ENCODE measurements at places on chromosomes 3 and 15.
A peak's percentile ranks its signal among the peaks of the same experiment; 100 is the strongest.

GRCh38 chr3:155233213-155233612 is 60.3 kb downstream of the STRIT1 start:
- peak; percentile 33 for DNase-seq

DNA sequence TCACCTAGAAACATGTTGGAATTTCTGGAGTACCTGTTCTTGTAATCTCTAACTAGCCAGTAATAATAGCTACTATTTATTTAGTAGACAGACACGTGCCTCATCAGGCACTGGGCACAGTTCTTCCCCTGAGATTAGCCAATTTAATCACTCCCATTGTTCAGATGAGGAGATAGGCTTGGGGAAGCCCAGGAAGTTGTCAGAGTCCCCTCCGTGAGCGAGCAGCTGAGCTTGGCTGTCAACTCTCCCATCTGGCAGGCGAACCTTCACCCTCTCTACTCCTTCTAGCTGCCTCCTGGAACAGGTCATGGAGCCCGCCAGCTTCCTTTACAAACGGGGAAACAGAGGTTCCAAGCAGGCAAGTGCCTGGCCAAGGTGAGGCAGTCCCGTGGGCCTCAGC is 31.1 kb upstream of the FGD5 start:
- DNase-seq: no peak

DNA sequence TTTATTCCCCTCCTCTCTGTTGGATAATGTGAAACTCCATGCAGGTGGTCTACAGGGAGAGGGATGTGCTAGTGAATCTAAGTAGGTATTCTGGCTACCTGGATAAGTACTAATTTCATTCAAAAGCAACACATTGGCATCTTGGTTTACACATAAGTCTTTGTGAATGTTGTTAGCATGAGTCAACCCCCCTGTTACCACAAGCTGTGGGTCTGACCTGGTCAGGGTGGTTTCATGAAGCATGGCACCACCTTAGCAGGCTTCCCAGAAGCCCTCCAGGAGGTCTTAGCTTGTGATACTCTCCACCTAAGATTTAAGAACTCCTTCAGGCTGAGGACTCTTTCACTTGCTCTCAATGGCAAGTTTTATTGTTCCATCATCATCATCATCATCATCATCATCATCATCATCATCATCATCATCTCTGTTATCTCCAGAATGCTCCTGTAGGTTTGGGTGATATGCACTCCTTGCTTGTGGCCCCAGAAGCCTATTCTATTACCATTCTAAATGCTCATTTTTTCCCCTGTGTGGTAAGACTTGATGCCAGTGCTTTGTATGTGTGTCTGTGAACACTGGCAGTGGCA is 62.8 kb downstream of the EPHB1 start:
- DNase-seq: no peak

DNA sequence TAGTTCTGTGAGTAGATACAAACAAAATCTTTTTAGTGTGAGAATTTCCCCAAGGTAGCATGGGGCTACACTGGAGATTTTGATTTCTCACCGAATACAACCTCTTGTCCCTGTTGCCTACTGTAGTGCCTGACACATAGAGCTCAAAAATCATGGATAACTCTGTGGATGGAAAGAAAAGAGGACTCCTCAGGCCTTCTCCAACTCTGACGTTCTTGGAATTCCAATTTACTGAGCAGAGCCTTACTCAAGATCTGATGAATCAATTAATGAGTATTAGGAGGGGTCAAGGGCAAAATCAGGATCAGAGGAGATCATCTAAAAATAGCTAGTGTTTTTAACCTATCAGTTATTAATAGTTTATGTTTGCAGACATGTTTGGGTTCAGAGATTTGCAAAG is 46.7 kb upstream of the PYDC2 start:
- no peak for DNase-seq

GRCh38 chr3:129068291-129068886 is 7.8 kb downstream of the GP9 start:
- DNase-seq: no peak

DNA sequence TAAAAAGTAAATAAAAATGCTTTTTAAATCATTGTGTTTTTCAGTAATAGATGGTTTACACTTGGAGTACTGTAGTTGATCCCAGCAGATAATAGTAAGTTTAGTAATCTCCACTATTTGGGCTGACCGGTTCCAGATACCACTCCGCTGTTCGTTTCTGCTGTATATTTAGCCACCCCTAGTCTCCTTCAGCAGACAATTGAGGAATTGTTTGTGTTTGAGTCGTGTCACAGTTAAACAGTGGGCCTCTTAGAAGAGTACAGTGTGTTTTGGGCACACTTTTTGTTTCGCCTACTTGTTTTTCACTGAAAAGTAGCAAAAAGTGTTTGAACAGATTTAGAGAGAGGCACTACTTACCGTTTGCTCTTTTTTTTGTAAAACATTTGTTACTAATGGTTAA is 33.2 kb downstream of the PAK2 start:
- no peak for DNase-seq

DNA sequence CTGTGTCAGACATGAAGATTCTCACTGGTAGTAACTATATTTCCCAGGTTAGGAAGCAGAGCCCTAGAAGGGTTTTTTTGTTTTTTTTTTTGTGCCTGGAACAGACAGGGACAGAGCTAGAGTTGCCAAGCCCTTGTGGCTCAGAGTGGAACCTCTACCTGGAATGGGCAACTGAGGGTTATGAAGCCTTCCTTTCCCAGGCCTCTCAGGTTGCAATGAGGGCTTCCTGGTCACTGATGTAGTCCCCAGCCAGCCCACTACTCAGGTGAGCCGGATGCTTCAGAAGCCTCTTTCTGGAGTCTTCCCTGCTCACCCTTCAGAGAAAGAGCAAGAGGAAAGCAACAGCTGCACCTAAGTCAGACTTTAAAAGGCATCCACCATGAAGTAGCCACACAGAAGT is 48.8 kb upstream of the MANF start:
- no peak for DNase-seq

- DNase-seq: no peak
Observed at GRCh38 chr15:38438031-38438986, 15.6 kb upstream of the FAM98B start.

DNA sequence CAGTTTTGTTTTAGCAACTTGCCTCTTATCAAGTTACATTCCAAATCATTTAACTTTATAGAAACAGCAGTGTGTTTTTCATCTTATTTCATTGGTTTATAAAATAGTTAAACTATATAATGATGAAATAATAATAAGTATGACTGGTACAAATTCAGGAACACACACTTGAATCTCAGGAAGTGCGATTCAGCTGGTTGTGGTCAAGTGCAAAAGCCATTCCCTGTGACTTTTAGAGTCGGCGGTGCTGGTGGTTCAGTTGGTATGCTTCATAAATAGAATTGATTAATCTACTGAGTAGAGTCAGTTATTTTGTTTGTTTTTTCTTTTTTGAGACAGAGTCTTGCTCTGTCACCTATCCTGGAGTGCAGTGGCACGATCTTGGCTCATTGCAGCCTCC is 22.7 kb downstream of the SACM1L start:
- DNase-seq: no peak

DNA sequence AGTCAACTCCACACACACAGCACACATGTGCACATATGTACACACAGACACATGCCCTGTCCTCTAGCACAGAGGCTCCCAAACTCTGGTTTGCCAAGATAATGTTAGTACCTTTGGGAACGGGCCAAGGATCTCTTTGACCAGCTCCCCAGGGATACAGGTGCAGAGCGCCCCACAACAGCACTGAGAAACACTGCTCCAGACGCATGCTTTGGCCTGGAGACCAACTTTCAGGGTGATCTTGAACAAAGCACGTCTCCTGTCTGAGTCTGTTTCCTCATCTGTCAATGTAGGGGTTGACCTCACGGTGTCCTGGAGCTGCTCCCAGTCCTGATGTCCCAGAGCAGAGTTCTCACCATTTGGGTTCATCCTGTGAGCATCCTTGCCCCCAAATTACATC is 15.9 kb upstream of the SKOR1 start:
- DNase-seq: no peak

DNA sequence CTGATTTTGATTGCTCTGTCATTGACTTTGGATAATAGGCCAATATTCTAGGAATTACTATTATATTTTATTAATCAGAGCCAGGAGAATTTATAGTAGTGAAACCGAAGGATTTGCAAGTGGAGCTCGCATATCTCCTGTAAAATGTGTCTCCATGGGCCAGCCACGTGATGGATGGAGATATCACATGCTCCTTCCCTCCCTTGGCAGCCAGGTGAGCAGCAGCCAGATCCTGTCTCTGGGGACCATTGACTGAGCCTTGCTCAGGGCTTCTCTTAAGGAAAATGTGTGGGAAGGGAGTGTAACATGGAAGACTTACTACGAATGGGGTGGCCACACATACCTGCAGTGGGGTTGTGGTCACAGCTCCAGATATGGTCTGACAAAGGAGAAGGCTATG is 144.7 kb upstream of the RGMA start:
- no peak for DNase-seq

DNA sequence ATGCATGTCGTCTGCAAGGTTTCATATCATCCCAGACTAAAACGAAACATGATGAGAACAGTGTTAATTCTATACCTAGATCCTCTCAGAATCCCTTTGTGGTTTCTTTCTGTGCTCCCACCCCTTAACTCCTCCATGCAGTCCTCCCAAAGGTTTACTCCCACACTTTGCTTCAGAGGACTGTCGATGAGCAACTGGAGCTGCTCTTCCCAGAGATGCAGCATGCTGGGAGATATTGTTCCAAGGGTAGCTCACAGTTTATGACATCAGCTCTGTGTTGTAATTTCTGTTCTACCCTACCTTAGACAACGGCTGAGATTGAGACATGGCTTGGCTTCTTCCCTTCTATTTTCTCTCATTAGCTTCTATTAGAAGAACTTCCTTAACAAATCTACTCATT is 313.0 kb upstream of the COL8A1 start:
- DNase-seq: no peak

DNA sequence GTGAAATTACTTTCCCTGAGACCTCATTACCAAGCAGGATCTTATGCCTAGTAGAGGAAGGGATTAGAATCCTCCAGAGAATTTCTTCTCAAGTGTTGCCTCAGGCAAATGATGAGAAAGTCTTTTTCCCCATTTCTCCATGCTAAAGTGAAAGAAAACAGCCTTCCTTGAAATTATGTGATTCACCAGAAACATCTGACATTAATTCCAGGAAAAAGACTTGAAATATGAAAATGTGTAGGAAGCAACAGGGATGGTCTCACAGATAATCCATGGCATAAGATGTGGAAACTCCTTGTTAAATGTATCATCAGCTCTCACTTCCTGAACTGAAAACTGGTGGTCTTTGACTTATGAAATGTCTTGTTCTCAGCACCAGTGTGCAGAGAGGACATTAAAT is 17.9 kb upstream of the ABI3BP start:
- DNase-seq: no peak

GRCh38 chr3:17489139-17489538 is 253.3 kb downstream of the TBC1D5 start:
- DNase-seq: no peak

DNA sequence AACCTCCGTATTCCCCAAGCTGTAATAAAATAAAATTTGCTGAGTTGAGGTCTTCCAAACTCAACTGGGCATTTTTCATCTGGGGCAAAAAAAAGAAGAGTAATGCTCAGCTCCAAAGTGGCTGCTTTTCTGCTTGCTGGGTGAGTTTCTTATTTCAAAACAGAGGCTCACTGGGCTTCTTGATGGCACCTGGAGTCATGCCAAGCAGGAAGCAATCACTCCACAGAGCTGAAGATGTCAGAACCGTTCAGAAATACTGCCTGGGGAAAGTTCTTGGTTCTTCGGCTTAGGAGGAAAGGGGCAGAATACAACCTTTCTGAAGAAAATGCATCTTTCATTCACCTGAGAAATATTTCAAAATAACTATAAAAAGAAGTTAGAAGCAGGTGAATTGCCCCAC is 4.1 kb downstream of the CCR9 start:
- no peak for DNase-seq

DNA sequence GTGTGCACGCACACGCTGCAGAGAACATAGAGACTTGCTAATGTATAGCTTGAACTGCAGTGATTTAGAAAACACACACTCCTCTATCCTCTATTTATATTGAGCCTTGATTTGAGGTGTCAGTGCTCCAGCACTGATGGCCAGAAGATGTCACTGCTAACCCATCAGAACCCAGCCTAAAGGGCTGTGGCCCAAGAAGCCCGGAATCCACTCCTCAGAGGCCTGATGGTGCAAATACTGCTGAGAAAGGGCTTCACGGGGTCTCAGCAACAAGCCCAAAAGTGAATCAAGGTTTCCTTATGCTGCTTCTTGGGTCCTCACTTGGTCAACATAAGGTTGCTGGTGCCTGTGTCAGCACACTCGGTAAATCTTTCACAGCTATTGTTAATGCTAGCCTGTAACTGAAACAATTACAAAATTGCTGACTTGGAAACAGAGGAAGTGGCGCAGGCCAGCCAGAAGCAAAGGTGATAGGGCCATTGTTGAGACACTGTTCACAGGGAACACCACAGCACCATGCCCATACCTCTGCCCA is 60.3 kb downstream of the HEG1 start:
- DNase-seq: peak; percentile 34

DNA sequence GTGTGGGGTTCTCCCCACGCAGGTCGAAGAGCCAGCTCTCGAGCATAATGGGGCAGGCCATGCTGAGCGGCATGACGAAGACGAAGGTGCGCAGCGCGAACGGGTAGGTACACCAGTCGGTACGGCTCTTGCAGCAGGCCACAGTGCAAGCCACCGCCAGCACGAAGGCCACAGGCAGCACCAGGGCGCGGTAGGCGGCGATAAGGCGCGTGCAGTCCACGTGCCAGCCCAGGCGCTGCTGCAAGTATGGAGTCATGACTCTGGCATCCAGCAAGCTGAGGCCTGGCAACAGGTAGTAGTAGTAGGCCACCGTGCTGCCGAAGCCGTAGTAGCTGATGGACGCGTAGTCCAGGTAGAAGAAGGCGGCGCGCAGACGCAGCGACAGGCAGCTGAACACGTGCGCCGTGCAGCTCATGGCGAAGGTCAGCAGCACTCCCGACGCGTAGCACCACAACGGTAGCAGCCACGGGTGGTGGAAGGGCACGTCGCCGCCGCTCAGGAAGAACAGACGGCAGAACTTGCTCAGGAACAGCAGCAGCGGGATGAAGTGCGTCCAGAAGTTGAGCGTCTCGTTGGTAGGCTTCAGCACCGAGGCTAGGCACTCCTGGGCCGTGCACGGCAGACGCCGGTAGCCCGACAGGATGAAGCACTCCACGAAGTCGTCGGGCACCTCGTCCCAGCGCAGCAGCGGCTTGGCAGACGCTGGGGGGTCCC is 797 bp downstream of the PAQR9 start:
- DNase-seq: no peak

- DNase-seq: no peak
Observed at GRCh38 chr15:61153291-61153690, 75.8 kb downstream of the RORA start.
